ENCODE measurements at places on chromosomes 7 and 10.
A peak's percentile ranks its signal among the peaks of the same experiment; 100 is the strongest.

DNA sequence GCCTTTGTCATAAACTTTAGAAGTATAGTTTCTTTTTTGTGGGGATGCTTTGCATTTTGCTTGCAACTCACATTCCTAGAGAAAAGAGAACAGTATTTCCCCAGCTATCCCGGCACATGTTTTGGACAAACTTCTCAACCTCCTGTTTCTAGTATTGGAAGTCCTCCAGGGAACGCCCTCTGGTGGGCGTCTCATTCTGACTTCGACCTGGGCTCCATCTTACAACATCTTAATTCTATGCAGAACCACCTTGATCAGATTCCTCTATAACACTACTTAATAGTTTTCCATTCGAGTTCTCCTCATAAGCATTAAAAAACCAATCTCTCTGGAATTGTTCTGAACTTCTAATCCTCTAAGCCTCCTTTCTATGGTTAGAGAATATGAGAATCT, 139.5 kb upstream of the FZD8 start:
- no peak for DNase-seq

DNA sequence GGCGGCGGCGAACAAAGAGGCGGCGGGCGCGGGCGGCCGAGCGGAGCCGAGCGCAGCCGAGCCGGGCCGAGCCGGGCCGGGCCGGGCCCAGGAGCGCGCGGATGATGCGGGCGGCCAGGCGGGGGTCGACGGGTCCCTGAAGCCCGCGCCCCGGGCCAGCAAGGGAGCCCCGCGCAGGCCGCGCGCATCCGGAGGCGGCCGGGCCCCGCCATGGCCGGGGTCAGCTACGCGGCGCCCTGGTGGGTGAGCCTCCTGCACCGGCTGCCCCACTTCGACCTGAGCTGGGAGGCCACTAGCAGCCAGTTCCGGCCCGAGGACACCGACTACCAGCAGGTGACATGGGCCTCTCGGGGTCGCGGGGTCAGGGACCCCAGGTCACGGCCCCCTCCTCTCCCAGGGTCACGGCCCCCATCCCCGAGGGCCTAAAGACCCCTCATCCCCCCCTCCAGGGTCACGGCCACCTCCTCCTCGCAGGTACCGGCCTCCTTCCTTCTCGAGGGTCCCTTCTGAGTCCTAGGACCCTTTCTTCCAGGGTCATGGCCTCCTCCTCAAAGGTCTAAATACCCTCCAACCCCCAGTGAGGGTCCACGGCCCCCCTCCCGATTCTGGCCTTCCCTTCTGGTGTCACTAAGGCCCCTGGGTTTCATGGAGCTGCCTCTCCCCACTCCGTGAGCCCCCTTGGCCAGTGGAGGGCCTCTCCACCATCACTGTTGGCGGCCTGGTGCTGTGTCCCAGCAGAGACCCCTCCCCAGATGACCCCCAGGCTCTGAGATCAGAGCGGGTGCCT, at the start of gene TTYH3:
Gene TTYH3, plus strand, starts transcription at position 41 of the 787 bp plus-strand sequence. Its CDS starts 170 bp downstream, at position 211.
- no peak for DNase-seq

- no peak for DNase-seq
These were observed 26.5 kb downstream of the HDAC9 start for GRCh38 chr7:18521945-18522566.

- DNase-seq, result peak; percentile 34
These were observed 595 bp downstream of the TBL2 start for GRCh38 chr7:73577627-73578341.

DNA sequence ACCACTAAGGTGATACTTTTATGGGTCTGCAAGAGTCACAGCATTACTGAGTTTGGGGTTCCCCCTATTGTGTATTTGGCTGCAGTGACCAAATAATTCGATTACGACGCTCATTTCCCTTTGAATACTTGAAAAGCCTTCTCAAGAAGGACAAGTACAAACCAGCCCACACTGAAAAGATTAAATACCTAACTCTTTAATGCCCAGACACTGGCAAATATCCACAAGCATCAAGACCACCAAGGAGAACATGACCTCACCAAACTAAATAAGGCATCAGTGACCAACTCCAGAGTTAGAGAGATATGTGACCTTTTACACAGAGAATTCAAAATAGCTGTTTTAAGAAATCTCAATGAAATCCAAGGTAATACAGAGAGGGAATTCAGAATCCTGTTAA, 31.8 kb upstream of the SFTPD start:
- no peak for DNase-seq

DNA sequence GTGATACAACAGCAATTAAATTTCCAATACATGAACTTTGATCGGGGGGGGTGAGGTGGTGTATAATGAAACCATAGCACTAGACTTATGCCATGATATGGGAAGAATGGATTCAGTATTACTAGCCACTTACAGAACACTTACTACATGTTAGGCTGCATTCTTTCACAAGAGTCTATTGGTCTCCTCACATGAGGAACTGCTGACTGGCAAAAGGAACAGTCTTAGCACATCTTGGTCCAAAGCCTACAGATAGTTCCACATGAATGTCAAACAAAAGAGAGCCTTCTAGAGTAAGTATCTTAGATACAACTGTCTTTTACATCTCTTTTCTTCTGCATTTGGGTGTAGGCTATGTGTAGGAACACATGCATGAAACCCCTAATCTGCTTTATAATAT, 115.9 kb upstream of the DNAJB12 start:
- no peak for DNase-seq

- peak; percentile 53 for DNase-seq
These were observed 22.9 kb downstream of the ASB13 start for GRCh38 chr10:5643346-5644067.

- no peak for DNase-seq
These were observed 4.4 kb upstream of the ATXN7L1 start for GRCh38 chr7:105880571-105881330.

DNA sequence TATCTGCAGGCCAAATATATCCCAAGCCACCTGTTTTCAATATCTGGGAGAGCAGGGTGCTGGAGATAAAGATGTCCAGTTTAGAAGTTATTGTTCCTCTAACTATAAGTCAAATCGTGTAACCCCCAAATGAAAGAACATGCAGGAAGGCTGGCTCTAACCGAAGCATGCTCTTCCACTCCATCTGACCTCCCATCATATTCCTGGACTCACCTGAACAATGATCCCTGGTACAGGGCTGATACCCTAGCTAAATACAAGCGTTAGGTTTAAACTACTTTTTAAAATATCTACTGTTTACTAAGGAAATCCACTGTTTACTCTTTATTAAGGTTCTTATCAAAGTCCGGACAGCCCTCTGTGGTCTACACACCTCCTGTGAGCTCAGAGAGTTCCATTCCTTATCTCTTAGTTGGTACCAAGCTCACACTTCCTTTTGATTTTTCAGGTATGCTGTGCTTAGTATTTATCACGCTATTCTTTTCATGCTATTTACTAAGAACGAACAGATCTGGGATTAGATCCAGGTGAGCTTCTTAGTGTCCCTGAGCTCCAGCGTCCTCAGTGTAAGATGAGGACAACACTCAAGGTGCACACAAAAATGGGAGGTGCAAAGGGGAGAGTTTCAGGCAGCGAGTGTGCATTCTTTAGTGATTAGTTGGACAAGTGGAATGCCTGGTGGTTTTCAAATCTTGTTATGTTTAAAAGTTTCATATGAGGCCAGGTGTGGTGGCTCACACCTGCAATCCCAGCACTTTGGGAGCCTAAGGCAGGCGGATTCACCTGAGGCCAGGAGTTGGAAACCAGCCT, 23.6 kb upstream of the COBL start:
- DNase-seq, result no peak

GRCh38 chr10:104293011-104293410, 24.0 kb downstream of the GSTO2 start:
- no peak for DNase-seq

GRCh38 chr10:133353988-133354605, 3.7 kb downstream of the FUOM start:
- no peak for DNase-seq

GRCh38 chr7:13802651-13803050, 186.8 kb downstream of the ETV1 start:
- no peak for DNase-seq

DNA sequence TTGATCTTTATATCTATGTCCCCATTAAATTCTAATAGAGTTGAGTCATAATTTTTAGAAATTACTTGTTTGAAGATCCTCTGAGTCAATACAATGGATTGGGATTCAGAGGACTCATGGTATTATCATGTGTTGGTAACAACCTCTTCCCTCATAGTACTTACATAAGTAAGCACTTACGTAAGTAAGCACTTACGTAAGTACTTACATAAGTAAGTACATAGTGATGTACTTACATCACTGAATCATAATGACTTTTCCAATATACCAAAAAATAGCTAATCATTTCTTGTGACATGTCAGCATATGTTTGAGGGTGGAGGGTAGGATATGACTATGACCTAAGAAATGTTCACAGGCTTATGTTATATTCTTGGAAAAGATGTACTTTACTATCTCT, 740.5 kb downstream of the SORCS1 start:
- peak; percentile 91 for DNase-seq

- no peak for DNase-seq
These were observed 16.6 kb downstream of the LANCL2 start for GRCh38 chr7:55381696-55382095.

DNA sequence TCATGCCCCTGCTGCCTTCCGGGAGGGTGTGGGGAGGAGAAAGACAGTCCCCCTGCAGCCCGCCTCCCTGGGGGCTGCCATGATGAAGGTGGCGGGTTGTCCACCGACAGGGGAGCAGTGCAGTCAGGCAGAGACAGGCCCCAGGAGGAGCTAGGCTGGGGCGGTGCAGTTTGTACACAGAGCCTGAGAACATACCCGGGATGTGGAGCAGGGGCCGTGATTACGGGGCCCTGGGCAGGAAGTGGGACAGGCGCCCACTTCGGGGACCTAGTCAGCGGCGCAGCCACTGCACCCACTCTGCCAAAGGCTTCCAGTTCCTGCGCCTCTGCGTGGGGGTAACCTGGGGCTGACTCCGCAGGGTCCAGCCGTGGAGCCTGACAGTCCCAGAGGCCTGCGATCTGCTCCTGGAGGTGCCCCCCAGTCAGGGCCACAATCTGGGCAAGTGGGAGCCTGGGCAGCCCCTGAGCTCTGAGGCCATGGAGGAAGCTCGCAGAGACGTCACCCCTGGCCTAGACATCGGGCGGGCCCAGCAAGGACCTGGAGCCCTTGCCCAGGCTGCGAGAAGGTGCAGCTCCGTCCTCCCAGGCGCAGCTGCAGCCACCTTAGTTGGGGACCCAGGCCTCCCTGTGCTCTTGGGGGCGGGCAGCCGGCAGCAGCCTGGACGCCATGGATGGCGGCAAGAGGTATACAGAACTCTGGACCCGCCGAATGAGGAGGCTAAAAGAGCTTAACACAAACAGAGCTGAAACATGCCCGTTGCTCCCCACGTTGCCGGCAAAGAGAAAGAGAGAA, 1356.8 kb downstream of the XPNPEP1 start:
- no peak for DNase-seq

DNA sequence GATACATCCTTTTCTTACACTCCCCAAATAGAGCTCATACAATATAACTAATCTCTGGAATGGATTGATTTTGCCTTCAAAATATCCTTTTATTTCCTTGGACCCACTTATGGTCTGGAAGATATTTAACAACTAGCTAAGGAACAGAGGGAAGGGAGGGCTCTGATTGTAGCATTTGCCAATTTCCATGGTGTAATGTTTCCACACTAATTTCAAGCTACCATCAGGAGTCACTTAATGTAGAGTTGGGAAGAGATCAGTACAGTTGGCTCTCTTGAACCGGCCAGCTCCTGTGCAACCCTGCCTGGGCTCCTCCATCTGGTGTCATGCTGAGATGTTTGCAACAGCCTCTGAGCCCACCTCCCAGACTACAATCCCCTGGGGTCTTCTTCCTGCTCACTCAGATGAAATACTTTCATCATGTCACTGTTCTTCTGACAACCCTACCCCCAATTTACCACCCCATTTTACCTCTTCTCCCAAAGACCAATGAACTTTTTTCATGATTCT, 8.0 kb upstream of the IL6 start:
- DNase-seq, result peak; percentile 24

DNA sequence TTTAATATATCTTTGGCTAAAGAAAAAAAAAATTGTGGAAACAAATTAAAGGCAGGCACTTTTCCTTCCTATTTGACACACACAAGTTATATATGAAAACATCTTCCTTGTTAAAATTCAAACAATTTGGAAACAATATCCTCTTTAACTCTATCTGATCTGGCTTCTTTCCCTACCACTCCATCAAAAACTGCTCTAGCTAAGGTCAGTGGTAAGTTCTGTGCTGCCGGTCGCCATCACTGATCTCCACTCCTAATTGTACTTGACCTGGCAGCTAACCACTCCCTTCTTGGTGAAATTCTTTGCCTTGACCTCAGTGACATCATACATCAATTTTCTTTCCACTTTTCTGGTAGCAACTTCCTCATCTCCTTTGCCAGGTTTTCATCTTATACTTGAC, 47.9 kb upstream of the MRLN start:
- DNase-seq, result no peak

DNA sequence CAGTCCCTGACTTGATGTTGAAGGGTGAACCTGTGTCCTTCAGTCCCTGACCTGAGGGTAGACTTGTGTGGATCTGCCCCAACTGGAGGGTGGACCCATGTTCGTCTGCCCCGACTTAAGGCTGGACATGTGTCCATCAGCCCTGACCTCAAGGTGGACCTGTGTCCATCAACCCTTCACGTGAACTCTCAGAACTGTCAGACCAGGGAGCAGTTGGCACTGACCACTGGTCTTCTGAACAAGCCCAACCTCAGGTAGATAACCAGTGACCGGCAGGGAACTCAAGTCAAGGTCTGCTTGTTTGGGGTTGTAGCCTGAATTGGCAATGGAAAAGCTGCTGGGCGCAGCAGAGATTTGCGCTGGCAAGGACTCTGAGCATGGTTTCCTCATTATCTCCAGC, 96.5 kb downstream of the ADCY1 start:
- DNase-seq, result no peak

- no peak for DNase-seq
These were observed 20.3 kb downstream of the ELAPOR2 start for GRCh38 chr7:87038993-87039690.

DNA sequence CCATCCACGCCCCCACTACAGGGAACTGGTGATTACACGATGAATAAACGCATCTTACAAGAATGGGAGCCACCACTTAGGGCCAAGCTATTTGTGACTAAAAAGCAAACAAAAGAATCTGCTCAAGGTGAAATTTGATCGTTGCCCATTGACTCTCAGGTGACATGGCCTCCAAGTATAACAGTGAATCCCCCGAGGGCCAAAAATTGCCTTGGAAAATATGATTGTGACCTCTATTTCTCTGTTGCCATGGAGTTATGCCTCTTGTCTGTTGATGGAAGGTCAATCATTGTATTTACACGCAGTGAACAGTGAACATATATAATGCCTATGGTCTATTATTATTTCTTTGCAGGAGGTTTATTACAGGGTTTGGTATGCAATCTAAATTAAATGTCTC, 282.3 kb downstream of the KLF6 start:
- DNase-seq, result no peak

DNA sequence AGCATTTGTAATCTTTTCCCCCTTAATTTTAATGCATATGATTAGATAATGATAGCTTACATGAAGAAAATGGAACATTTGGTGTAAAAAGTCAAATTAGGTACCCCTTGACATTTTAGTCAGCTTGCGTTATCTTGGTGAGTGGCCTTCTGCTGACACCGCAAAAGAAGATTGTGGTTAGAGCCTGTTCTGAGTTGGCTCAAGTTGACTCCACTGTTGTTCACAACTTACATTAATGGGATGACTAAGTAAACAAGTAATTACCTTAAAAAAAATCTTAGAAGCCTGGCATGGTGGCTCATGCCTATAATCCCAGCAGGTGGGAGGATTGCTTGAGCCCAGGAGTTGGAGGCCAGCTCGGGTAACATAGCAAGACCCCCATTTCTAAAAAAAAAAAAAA, 24.2 kb downstream of the TRRAP start:
- DNase-seq, result no peak

Measured in fibroblast of skin of scalp (primary cell).